ENCODE measurements at places on chromosomes 4 and X.

DNA sequence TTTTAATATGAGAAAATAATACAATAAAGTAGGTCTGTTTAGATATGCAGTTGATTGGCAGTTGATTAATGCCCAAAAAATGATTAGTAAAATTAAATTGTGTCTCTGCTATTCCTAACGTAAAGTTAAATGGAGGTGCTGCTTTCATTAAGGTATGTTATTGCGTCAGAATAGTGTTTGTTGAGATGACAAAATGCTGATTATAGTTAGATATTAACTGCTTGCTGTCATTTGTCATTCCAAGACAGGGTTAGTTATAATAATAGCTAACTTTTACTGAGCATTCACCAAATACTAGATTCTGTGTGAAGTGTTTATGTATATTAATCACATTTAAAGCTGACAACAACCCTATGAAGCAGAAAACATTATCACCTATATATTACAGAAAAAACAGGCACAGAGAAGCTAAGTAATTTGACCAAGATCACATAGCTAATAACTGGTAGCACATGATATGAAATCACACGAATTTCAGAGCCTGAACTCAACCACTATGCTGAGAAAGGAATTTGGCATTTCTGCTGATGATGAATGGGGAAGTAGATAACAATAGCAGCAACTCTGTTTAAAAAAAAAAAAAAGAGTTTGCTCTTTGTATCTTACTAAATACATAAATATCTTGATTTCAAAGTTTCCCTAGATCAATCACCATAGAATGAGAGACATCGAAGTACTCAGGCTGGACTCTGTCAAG lies 59.7 kb upstream of the WDR44 start:
- DNase-seq: no peak

DNA sequence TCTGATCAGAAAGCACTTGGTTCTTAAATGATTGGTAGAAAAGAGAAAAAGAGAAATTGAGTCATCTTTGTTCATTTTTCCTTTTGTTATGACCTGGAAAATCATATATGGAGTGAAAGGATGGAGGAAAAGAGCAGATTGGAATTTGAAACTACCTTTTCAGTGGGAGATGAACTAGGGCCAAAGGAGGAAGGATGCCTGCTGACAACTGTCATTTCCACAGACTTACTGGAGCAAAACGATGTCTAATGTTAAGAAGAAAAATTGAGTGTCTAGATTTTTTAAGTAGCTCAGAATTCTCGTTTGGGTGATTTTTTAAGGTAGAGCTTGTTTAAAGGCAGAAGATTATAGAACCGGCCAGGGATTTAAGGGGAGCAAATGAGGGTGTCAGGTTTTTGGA lies 144.6 kb upstream of the KCNIP4 start:
- DNase-seq: no peak

- DNase-seq: no peak
These were observed 424.2 kb downstream of the FGF13 start for GRCh38 chrX:138287205-138287877.

DNA sequence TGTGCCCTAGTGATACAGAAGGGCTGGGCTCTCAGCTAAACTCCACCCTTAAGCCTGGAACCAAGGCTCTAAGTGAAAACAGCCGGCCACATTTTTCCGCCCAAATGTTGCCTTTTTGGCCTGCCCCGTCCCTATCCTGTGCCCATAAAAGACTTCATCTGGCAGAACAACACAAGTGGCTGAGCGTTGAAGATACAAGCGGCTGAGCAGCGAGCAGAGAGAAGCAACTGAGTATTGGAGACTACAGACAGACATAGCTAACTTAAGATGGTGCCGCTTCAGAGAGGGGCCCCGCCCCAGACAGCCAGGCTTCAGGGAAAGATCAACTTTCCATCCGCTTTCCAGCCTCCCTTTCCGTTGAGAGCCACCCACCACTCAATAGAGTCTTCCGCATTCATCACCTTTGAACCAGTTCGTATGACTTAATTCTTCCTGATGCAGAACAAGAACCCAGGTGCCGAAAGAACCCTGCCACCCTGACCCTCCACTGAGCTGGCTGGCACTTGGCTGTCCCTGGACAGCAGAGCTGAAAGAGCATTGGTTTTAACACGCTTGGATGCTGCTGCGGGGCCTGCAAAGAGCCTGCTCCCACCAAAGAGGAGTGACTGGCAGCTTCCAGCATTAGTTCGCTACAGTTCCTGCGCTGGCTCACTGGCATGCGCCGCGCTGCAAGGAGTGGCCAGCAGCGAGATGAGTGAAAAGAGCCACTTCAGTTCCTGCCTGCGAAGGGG lies 853.2 kb upstream of the INTU start:
- DNase-seq: no peak

GRCh38 chr4:104571341-104571740 lies 76.6 kb upstream of the CXXC4 start:
- DNase-seq: peak; percentile 39

- DNase-seq: no peak
These were observed 16.9 kb upstream of the TMSB4X start for GRCh38 chrX:12958059-12958458.

DNA sequence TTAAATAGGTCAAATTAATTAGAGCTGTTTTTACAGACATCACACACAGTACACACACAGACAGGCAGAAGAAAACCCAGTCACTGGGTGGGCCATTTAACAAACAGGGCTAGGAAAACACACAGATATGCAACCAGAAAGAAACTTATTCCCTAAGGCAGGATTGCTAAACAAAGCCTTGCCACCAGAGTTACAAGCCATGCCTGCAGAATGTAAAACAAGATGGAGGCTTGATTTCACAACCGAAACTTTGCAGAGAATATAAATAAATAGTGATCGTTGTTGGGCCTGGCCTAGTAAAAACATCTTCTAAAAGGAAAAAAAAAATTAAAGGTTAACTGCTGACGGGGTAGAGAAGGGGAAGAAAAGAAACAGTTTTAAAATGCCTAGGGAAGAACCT lies 212.3 kb downstream of the NAP1L3 start:
- DNase-seq: no peak

DNA sequence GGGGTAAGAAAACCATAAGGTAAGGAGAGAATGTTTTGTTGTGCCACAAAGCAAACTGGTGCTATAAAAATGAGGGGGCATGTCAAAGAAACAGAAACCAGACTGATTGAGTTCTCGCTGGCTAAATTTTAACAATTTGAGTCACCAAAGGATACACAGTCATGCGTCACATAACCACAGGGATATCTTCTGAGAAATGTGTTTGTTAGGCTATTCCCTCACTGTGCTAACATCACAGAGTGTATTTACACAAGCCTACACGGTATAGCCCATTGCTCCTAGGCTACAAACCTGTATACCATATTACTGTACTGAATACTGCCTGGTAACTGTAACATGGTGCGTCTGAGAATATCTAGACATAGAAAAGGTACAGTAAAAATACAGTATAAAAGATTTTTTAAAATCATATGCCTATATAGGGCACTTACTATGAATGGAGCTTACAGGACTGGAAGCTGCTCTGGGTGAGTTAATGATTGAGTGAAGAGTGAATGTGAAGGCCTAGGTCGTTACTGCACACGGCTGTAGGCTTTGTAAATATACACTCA lies 50.1 kb downstream of the FBXW7 start:
- DNase-seq: no peak

- DNase-seq: no peak
These were observed 8.9 kb downstream of the MFAP3L start for GRCh38 chr4:170017252-170017651.

- DNase-seq: peak; percentile 80
These were observed 2.7 kb upstream of the RENBP start for GRCh38 chrX:153947009-153947769.

GRCh38 chr4:73211968-73212367 lies 46.6 kb downstream of the ANKRD17 start:
- DNase-seq: no peak

DNA sequence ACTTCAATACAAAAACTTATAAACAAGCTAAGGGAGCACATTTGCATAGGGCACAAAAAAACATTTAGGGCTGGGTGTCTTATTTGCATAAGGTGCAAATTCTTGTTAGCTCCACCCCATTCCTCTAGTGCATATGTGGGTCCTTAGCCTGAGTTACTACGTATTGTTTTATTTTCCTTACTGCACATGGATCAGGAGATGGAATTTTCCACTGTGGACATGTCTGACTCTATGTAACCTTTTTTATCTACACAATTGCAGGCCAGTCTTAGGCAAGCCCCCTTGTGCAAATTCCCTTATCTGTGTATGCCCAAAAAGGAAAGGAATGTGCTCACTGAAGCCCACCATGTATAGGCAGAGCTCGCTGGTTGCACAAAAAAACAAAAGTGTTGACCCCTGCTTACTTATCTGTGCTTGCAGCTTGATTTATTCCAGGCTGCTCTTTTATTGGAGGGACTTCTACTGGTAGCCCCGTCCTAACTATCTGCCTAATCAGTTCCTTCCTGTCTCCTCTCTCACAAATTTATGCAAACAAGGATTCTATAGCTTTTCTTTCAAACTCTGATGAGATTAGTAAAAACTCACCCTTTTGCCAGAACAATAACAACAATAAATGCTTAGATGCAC lies 359.0 kb upstream of the MAGEB16 start:
- no peak for DNase-seq

- no peak for DNase-seq
These were observed 104.0 kb upstream of the ARHGEF9 start for GRCh38 chrX:63889001-63889400.

GRCh38 chr4:8093587-8094274 lies 64.9 kb downstream of the ABLIM2 start:
- no peak for DNase-seq

GRCh38 chr4:175499735-175500352 lies 312.2 kb downstream of the GPM6A start:
- DNase-seq: no peak

- no peak for DNase-seq
These were observed 9.5 kb downstream of the GAB1 start for GRCh38 chr4:143346206-143346605.

- DNase-seq: no peak
These were observed 2.4 kb downstream of the TFDP3 start for GRCh38 chrX:133215747-133216146.

GRCh38 chr4:168565130-168565529 lies 68.3 kb downstream of the PALLD start:
- no peak for DNase-seq

DNA sequence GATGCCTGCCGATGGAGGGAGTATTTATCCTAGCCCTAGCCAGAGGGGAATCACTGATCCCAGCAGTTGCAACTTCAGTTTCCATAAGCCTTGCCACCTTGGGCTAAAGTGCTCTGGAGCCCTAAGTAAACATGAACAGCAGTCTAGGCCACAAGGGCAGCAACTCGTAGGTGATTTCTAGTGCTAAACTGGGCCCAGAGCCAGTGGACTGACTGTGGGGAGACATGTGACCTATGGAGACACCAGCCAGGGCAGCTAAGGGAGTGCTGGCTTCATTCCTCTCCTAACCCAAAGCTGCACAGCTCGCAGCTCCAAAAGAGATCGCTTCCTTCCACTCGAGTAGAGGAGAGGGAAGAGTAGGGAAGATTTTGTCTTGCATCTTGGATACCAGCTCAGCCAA lies 120.8 kb upstream of the MAGEA10 start:
- no peak for DNase-seq

DNA sequence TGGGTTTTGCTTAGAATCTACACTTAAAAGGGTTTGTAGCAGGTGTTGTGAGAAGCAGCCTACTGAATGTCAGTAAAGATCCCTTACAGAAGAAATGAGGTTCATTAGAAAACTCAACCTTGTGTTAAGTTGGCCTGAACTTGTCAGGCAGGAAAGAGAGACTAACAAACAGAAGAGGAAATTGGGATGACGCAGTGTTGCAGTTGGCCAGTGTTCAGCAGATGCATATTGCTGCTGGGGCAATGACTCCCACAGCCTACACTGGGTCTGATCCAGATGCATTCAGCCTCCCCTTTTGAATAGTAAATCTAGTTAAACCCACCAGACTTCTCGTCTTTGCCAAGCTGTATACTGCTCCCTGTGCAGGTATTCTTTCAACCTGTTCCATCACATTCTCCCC lies 409.4 kb downstream of the UBE2NL start:
- no peak for DNase-seq

DNA sequence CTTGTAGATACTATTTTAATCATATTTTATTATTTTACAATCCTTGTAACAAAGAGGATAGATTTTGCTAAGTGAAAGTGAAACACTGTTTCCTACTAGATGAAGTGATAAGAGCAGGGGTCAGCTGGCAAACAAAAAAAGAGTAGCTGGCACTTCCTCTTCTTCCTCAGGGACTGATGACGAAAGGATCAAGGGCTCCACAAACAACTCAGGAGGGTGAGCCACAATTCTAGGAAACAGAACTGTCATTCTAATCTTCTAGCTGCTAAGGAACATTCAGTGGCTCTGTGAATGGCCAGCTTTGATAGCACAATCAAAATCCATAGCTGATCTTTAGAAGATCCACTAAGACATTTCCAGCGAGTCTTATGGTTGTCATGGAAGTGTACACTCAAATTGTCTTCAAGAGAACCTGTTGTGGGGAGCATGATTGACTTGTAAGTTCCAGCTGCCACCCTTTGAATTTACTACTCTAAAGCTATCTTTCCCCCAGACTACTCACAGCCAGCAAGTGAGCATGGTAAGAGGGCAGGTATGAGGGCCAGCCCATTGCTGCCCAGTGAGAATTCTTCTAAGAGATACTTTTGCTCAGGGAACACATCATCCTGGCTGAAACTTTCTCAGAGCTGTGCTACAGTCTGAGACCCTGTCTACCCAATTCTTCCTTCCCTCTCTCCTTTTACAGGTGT lies 275.7 kb upstream of the RASGEF1B start:
- DNase-seq: no peak

DNA sequence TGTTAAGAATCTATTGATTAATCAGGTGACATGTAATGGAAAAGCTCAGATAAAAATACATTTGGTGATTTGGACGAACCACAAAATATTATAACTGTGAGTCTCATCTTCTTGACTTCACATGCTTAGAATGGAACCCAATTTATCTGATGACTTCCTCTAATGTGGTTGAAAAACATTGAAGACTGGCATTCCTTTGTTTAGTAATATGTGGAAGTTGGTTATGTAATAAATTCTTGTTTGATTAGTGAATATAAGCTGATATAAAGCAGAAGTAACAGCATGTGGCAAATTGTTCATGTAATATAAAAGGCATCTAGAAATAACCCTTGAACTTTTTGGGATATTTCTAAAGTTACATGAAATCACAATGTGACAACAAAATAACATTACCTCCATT lies 9.7 kb downstream of the GIMD1 start:
- no peak for DNase-seq

DNA sequence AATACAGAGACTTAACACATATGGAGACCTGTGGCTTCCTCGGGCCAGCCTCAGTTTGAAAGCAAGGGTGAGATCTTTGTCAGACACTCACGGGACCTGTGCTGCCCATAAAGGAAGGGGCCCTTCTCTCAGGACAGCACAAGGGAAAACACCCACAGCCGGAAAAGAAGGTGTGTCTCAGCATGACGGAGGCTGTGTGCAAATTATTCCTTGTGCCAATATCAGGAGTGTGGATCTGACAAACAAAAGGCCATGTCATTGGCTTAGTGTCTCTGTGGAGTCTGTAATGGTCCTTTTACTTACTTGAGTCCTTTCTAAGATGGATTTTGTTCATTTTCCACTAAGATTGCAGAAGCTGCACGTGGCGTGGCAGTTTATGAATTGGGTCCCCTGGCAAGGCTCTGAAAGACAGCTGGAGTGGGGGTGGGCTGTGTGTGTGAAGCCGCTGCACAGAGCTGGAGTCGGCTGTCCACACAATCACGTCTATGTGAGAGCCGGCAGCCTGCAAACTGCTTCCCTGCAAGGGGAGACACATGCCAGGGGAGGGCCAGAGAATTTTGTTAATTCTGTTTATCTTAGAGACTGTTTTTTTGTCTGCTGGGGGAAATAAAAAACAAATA lies 1.9 kb downstream of the ENPP6 start:
- no peak for DNase-seq
